ENCODE measurements at places on chromosomes 13 and 19.
A peak's percentile ranks its signal among the peaks of the same experiment; 100 is the strongest.

- no peak for DNase-seq
Observed at GRCh38 chr19:49339301-49340068, 4.3 kb downstream of the CD37 start.

DNA sequence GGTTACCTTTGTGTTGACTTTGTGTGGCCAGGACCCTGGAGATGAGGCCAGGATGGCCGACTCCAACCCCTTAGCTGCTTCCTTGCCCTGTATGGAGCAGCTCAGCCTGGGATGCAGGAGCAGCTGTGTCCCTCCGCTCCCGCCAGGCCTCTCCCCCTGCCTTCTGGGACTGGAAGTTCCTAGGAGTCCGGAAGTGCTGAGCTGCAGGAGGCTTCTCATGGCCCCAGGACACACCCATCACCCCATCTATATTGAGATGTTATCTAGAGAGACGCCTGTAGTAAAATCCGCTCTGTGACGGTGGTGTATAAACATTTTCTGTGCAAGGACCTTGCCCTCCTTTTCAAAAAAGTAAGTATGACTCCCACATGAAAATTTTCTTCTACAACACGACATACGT, 27.0 kb downstream of the WTIP start:
- DNase-seq: no peak

DNA sequence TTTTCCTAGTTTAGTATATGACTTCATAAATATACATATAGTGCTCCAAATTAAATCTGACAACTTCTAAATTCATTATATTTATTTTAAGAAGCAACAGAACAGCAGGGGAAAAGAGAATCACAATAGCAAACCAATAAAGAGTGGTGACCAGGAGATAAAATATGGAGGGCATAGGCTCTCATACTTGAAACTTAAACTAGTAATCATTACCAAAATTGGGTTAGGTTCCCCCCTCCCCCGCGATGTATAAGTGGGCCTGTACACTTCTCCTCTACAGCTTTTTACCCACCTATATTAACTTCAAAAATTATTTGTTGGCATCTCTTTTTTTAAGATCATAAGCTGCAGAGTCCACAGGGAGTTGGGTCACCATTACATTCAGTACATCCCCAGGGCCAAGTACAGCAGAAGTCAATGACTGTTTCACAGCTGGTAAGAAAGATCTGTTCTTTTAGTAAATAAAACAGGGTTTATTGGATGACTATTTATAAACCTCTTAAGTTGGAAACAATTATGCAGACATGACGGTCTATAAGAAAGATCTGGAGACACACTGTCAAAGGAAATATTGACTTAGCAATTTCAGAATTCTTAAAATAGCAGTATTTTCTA, 29.4 kb downstream of the KLF12 start:
- DNase-seq: no peak

DNA sequence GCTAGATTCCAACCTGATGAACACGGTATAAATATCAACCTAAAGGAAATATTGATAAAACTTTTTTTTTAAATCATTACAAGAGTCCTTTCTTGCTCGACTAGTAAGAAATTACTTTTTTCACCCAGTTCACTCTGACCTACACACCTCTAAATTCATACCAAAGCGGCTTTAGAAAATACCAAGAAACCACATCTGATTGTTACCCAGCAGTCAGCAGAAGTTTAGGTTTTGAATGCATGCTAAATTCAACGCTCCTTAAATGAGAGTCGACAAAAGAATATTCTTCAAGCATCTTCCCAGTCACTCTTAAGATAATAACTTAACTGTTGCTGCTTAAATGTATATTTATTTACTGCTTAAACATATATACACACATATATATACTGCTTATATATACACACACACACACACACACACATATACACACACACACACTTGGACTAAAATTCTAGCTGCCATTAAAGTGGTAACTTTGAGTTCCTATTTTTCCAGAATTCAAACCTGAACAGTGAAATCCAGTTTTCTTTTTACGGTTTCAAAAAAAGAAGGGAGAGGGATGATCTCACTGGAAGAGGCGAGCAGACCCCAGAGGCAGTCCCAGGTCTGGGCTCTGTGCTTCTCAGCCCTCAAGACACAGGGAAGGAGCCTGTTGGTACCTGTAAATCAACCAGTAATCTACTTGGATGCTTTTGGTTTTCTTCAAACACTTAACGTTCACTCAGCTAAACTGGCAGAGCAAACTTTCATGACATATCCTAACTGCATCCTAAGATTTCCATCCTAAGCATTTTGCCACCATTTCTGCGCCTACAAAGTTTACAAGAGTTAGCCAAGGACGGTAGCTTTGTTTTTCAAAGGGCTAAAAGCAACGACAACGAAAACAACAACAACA, 1.7 kb downstream of the STK24 start:
- no peak for DNase-seq

- no peak for DNase-seq
Observed at GRCh38 chr19:7636317-7636690, 606 bp upstream of the STXBP2 start.

DNA sequence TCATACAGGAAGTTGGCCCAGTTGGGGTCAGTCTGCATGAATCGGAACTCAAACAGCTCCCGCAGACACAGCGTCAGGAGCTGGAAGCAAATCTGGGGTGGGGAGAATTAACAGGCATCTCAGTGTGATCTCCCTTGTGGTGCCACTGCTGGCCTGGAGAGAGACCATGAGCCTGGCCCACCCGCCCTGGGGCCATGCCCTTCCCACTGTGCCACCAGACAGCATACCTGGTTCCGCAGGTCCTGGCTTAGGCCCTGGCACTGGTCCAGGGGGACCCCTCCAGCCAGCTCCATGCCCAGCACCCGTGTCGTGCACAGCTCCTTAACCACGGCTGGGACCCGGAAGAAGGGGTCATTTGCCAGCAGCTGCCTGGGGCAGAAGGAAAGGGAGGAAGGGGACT, 9.6 kb upstream of the NUMBL start:
- no peak for DNase-seq

- DNase-seq: no peak
Observed at GRCh38 chr13:75312884-75313520, 169.0 kb downstream of the TBC1D4 start.

- DNase-seq: no peak
Observed at GRCh38 chr19:28595722-28596480, 617.0 kb downstream of the UQCRFS1 start.

GRCh38 chr13:84951128-84951527, 848.1 kb downstream of the SLITRK6 start:
- no peak for DNase-seq

GRCh38 chr13:91632086-91632485, 233.7 kb downstream of the GPC5 start:
- no peak for DNase-seq

GRCh38 chr13:85671336-85671735, 127.9 kb downstream of the SLITRK6 start:
- no peak for DNase-seq

GRCh38 chr13:40152922-40153321, 497.5 kb downstream of the COG6 start:
- no peak for DNase-seq

DNA sequence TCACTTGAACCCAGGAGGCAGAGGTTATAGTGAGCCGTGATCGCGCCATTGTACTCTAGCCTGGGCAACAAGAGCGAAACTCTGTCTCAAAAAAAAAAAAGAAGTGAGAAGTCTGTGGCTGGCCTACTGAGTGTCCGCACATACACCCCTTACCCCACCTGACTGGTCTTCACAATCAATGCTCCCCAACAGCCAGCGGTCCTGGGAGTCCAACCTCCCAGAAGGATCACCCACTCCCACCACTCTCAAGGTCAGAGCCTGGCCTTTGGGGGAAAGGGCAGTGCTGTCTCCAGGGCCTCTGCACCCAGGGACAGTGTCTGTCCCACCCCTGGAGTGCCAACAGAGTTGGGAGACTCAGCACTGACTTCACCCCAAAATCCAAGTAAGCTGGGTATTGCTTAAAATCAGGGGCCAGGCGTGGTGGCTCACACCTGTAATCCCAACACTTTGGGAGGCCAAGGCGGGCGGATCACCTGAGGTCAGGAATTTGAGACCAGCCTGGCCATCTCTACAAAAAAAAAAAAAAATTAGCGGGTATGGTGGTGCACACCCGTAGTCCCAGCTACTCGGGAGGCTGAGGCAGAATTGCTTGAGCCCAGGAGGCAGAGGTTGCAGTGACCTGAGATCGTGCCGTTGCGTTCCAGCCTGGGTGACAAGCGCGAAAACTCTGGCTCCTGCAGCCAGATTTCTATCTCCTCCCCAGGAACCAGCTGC, 2.3 kb upstream of the CD320 start:
- DNase-seq: no peak

GRCh38 chr19:41910240-41910991, 17.8 kb downstream of the ERFL start:
- DNase-seq: no peak

DNA sequence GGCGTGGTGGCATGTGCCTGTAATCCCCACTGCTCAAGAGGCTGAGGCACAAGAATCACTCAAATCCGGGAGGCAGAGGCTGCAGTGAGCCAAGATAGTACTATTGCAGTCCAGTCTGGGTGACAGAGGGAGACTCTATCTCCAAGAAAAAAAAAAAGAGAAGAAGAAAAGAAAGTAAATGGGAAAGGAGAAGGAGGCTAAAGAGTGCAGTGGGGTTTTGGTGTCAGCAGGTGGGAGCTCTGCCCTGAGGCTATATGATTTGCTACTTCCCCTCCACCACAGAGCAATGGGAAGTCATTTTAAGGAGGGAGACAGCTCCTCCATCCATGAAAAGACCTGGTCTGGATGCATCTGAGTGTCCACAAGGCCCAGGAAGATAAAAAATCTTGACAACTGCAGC, 23.1 kb downstream of the UNC13A start:
- no peak for DNase-seq

GRCh38 chr19:35090506-35091214, 25.0 kb upstream of the FXYD3 start:
- peak; percentile 18 for DNase-seq

- DNase-seq: peak; percentile 12
Observed at GRCh38 chr19:49851456-49852259, 699 bp downstream of the PTOV1 start.

GRCh38 chr13:83620530-83621220, 261.6 kb downstream of the SLITRK1 start:
- no peak for DNase-seq

DNA sequence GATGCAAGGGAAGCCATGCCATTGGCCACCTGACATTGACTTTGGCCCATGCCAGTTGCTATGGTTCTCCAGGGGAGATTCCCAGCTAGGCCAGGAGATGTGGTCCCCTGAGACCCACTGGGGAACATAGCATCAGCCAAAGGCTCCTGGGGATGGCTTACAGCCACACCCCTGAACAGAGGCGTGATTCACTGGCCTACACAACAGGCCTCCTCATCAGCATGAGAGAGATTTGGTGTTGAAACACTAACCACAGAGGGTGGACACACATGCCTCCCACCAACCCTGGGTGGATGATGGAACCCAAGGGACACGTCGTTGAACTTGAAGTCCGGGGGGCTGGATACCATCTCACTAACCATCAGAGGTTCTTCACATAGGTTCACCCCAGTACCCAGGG, 14.4 kb downstream of the IQCN start:
- DNase-seq: no peak

- DNase-seq: no peak
Observed at GRCh38 chr13:89199138-89199537, 1528.0 kb downstream of the SLITRK5 start.

GRCh38 chr19:39355253-39355652, 13.0 kb downstream of the SAMD4B start:
- no peak for DNase-seq

DNA sequence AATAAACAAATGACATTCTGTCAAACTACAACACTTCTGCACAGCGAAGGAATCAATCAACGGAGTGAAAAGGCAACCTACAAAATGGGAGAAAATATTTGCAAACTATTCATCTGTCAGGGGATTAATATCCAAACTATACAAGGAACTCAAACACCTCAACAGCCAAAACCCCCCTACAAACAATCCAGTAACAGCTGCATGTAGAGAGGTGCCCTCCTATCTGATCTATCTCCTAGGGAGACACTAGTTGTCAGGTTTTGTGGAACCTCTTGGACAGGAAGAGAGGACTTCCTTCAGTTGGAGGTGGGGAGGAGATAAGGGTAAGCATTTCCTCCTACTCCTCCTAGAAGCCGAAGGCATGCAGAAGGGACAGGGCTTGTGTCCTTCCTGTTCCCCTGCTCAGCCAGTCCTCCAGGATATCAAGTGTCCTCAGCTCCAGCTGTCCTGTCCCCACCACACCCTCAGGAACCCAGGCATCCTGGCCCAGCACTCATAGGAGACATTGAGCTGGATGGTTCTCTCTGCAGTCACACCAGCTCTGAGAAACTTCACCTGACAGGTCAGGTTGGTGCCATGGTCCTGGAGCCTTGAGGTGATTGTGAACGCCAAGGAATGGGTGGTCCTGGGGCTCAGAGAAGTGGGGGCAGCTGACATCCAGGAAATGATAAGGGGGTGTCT, 9.8 kb upstream of the SIGLEC8 start:
- DNase-seq: no peak

DNA sequence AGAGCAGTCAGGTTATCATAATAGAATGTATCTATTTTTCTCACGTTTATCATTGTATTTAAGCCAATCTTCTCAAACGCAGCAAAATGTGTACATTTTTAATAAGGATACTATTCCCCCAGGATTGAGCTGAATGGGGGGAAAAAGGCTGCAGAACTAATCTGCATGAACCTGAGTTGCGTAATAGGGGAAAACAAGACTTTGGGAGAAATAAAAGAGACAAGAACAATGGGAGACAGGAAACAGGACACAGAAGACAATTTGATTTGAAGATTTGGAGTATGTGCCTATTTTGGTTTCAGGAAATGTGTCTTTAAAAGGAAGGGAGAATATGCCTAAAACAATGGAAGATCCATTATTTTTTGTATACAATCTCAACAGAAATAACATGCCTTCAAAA, 844.5 kb downstream of the DIAPH3 start:
- no peak for DNase-seq

GRCh38 chr19:30512176-30513081, 140.2 kb downstream of the ZNF536 start:
- no peak for DNase-seq

DNA sequence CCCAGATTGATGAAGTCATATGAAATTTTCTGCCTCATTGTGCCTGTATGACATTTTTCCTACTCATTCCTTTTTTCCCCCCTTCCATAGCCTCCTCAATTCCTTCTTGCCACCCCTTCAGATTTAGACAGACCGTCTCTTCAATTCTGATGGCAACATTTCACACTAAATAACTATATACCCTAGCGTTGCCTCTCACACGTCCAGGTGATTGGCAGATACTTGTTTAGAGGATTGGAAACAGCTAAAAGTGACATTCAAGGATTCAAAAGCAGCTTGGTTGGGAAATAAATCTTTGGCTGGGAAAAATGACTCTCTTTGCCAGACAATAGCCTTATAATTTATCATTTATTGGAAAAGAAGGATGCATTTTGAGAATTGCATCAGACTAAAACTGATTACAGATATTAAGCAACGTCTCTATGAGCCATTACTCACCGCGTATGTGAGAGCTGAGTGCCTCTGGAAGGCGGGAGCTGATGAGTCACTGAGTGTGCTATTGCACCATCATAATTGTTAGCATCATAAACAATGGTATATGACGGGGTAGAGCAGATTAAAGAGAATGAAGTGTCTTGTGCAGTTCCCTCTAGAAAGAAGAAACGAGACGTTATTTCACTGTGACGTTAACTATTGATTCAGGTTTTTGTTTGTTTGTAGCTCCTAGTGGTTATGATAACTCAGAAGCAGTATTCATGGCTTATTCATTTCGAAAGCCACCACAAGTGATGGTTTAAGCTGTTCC, 61.1 kb upstream of the FAM216B start:
- DNase-seq: no peak

GRCh38 chr13:39836038-39836437, 180.6 kb downstream of the COG6 start:
- DNase-seq: no peak

- DNase-seq: no peak
Observed at GRCh38 chr13:109647053-109647452, 139.3 kb downstream of the IRS2 start.
